Daoy (cell line): ENCODE measurements at places on chromosomes 16 and 17. TPM values are rescaled to one million over a fixed set of nuclear protein-coding genes. Genes with fewer than 3 reads are reported as not detected.

Gene SLC6A2
- not detected in 2 replicates for total RNA-seq

Gene KRTAP4-3
- not detected in 2 replicates for total RNA-seq

Gene MEIOC
- total RNA-seq: 0.27 and 0.34 TPM in 2 replicates

Gene CTRB1
- total RNA-seq: not detected in 2 replicates

Gene E2F4
- 109 and 111 TPM in 2 replicates for total RNA-seq

Gene CUEDC1
- 5.0 and 7.0 TPM in 2 replicates for total RNA-seq

Gene BAIAP3
- 0.11 and 1.2 TPM in 2 replicates for total RNA-seq

Gene TMEM114
- total RNA-seq: not detected in 2 replicates

Gene CEP295NL
- total RNA-seq: 1.0 TPM in 1 of 2 replicates, not detected in the other

Gene PPY
- total RNA-seq: not detected in 2 replicates

Gene KDM6B
- 0.11 and 0.60 TPM in 2 replicates for total RNA-seq

Gene CRYBA1
- not detected in 2 replicates for total RNA-seq

Gene PRKCB
- total RNA-seq: 2.2 and 3.6 TPM in 2 replicates

Gene NHLRC4
- total RNA-seq: 0.17 TPM in 1 of 2 replicates, not detected in the other

Gene TCAP
- not detected in 2 replicates for total RNA-seq

Gene IQCK
- total RNA-seq: 14.9 and 18.6 TPM in 2 replicates

Gene KCNJ12
- total RNA-seq: 2.8 and 2.9 TPM in 2 replicates

Gene NGFR
- total RNA-seq: 0.34 and 1.1 TPM in 2 replicates

Gene PLEKHG4
- total RNA-seq: 31.7 and 45.0 TPM in 2 replicates

Gene CLEC19A
- total RNA-seq: not detected in 2 replicates

Gene CDRT15
- total RNA-seq: not detected in 2 replicates

Gene AARS1
- total RNA-seq: 43.1 and 52.7 TPM in 2 replicates

Gene HOXB7
- 10.6 and 13.2 TPM in 2 replicates for total RNA-seq

Gene PSKH1
- 1.5 and 2.3 TPM in 2 replicates for total RNA-seq

Gene GSE1
- total RNA-seq: 9.3 and 10.3 TPM in 2 replicates

Gene NPIPB2
- not detected in 2 replicates for total RNA-seq

Gene CLUH
- 41.2 and 47.9 TPM in 2 replicates for total RNA-seq

Gene ARHGAP44
- 4.6 and 5.7 TPM in 2 replicates for total RNA-seq

Gene SLC47A2
- not detected in 2 replicates for total RNA-seq
